Stimulated activated CD4-positive, alpha-beta T cell treated with anti-CD3 and anti-CD28 coated beads, Interleukin-15, amount 100 ng/mL, for 48 hours (primary cell): ENCODE measurements at places on chromosomes 1 and 21.
A peak's percentile ranks its signal among the peaks of the same experiment; 100 is the strongest.

DNA sequence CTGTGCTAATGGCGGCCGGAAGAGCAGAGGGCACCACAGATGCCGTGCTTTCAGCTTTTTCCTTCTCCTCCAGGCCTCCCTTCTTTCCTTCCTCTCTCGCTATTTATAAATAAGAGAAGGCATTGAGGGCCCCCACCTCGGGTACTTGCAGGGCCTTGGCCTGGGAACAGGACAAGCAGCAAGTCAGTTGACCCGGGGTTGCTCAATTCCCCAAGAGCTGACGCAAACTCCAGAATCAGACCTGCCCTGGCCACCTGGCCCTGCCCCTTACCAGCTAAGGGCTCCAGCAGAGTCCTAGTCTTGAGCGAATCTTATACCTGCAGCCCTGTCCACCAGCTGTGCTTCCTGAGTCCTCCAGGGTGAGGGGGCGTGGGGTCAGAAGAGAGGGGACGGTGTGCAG lies 13.5 kb downstream of the TNFRSF1B start:
- no peak for DNase-seq

DNA sequence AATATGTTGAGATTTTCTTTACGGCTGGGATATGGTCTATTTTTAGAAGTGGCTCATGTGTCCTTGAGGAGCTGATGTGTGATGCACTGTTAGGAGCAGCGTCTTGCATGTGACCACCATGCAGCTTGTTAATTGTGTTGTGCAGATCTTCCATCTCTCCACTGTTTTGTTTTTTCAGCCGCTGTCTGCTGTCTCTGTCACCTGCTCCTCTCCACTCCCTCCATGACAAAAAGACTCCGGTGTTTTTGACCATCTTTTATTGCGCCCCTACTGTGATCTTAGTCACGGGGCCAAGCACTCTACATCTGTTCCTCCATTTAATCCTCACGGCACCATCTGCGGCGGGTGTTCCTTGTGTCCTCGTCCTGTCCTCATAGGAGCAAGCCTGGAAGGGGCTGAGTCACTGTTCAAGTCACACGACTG lies 51.8 kb downstream of the ADARB1 start:
- DNase-seq: no peak

DNA sequence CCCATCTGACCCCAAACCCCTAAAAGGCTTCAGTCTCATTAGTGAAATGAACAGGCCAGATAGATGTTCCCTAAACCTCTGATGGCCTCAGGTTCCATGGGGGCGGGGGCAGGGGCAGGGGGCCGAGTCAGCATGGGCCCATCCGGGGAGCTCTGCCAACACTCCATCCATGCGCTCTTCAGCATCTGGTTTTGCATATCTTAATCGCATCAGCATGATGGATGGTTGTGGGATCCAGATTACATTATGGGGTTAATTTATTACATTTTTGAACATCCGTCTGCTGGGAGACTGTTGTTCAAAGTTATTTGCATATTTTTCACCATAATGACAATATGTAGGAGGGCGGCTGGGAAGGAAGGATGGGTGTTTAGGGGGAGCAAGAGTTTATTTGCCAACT lies 3.1 kb upstream of the MAD2L2 start:
- DNase-seq: no peak

GRCh38 chr1:37946703-37947360 lies at the start of gene INPP5B:
Gene INPP5B (minus strand): TSS chr1:37947053. CDS start chr1:37946308, 745 bp downstream.
- DNase-seq: peak; percentile 70

DNA sequence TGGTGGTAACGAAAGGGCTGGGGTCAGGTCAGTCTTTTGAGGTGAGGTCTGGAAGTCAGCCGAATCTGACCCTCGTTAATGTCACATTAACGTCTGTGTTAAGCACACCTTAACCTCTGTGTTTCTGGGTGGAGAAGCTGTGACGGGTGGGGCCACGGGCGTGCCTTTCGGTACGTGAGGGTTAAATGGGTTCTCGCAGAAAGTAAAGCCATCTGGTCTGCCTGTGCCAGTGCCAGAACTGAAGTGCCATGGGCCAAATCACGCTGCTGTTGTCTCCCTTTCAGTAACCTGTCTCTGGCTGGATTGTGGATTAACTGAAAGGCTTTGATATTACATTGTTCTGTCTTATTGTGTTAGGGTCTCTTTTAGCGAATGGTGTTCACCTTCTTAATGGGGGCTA lies 14.4 kb downstream of the URB2 start:
- DNase-seq: no peak

- no peak for DNase-seq
Observed at GRCh38 chr1:187893471-187893870, 1064.7 kb downstream of the PLA2G4A start.

DNA sequence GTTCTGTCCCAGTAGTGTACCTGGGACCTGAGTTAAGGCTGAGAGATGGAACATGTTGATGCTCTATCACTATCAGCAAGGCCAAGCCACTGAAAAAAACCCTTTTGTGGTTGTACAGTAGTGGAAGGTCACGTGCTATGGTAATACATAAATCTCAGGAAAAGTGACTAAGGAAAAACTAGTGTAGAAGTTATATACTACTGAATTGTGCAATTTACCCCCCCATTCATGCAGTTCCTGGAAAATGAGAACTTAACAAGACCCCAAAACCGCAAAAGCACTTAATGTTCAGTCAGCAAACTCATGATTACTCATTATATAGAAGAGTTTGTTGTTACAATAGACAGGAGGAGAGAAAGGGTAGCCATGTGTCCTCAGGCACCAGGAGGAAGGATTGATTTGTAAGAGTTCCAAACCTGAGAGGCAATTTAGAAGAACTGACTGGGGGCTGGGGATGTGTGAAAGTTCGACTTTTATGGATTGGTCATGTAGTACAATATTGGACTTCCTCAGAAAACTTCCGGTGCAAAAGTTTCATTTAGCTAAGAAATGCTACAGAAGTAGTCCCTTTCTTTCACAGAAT lies 91.6 kb downstream of the RGL1 start:
- no peak for DNase-seq
